ENCODE measurements at places on chromosomes 7 and 10.

GRCh38 chr7:867001-867405 is 9.4 kb upstream of the GET4 start:
- no peak for DNase-seq

GRCh38 chr7:29883462-29884398 is 77.4 kb downstream of the WIPF3 start:
- no peak for DNase-seq

GRCh38 chr10:48358162-48358561 is 51.7 kb downstream of the MAPK8 start:
- no peak for DNase-seq

DNA sequence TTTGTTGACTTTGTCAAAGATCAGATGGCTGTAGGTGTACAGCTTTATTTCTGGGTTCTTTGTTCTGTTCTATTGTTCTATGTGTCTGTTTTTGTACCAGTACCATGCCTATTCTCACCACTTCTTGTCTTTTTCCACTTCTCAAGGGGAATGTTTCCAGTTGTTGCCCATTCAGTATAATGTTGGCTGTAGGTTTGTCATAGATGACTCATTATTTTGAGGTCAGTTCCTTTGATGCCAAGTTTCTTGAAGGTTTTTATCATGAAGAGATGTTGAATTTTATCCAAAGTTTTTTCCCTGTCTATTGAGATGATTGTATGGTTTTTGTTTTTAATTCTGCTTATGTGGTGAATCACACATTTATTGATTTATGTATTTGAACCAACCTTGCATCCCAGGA is 216.7 kb upstream of the RNF32 start:
- DNase-seq = no peak

GRCh38 chr10:44660271-44660670 is 250.9 kb upstream of the TMEM72 start:
- no peak for DNase-seq

- DNase-seq = no peak
Observed at GRCh38 chr7:117672453-117672852, 192.6 kb downstream of the CFTR start.

DNA sequence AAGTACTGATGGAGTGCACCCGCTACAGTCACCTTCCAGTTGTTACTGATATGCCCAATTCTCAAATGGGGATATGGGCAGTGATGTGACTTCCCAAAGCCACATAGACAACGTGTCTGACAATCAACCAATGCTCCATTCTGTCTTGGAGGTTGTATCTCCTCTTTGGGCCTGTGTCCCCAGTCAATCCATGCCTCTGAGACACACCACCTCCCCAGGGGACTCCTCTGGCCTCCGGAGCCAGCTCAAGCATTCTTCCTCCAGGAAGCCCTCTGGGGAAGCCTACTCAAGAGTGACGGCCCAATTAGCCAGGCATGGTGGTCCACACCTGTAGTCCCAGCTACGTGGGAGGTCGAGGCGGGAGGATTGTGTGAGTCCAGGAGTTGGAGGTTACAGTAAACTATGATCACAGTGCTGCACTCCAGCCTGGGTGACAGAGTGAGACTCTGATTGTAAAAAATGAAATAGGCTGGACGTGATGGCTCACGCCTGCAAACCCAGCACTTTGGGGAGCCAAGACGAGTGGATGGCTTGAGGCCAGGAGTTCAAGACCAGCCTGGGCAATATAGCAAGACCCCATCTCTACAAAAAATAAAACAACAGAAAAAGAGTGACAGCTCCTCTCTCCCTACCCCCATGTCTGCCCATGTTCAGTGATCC is 99.5 kb upstream of the TNRC18 start:
- no peak for DNase-seq

DNA sequence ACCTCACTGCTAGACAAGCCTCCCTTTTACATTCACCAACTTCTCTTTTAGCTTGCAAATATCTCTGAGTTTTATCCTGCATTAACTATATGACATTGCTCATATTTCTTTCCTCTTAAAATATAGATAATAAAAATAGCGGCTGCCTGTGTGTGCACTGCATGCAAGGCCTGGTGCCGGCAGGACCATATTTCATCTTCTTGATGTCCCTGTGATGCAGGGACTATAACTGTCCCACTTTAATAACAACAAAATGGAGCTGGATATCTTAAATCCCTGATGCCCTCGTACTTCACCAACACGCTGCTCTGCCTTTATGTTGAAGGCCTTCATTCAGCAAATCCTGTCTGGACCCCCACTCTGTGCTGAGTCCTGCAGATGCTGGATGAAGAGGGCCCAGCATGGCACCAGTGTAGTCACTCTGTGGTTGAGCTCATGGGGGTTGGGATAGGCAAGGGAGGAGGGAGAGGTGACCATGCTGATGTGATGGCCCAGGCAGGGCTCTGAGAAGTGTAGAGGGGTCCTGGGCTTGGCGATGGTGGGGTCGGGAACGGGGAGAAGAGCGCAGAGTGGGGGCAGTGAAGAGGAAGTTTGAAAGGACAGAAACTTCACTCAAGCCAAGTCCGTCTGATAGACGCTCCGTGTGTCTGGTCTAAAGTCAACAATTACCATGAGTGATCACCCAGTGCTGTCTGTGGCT is 40.4 kb downstream of the C10orf90 start:
- DNase-seq = no peak

GRCh38 chr7:149875396-149875795 is 1.6 kb downstream of the ATP6V0E2 start:
- no peak for DNase-seq

GRCh38 chr7:92417913-92418312 is 29.4 kb upstream of the GATAD1 start:
- no peak for DNase-seq

GRCh38 chr10:114556236-114557122 is 101.6 kb downstream of the ABLIM1 start:
- DNase-seq = no peak

- DNase-seq = no peak
Observed at GRCh38 chr7:88772776-88773175, 13.3 kb downstream of the ZNF804B start.

DNA sequence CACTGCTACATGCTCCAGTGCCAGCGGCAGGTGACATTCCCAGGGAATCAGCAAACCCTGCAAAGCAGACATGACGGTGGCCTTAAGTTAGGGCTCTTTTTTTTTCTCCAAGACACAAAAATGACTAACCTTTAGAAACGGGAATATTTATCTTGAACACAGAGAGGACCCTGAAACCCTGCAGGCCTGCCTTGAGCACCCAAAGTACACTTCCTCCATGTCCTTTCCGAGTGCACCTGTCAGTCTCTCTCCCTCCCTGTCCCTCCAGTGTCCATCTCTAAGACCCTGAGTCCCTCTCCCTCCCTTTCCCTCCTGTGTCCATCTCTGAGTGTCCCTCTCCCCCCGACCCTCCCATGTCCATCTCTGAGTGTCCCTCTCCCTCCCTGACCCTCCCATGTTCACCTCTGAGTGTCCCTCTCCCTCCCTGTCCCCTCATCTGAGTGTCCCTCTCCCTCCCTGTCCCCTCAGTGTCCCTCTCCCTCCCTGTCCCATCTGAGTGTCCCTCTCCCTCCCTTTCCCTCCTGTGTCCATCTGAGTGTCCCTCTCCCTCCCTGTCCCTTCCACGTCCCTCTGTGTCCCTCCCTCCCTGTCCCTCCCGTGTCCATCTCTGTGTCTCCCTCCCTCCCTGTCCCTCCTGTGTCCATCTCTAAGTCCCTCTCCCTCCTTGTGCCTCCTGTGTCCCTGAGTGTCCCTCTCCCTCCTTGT is 51.2 kb upstream of the CAMK2B start:
- no peak for DNase-seq

- no peak for DNase-seq
Observed at GRCh38 chr7:66335318-66335717, 130.2 kb downstream of the TPST1 start.

- no peak for DNase-seq
Observed at GRCh38 chr7:117066668-117067067, 113.4 kb downstream of the ST7 start.

DNA sequence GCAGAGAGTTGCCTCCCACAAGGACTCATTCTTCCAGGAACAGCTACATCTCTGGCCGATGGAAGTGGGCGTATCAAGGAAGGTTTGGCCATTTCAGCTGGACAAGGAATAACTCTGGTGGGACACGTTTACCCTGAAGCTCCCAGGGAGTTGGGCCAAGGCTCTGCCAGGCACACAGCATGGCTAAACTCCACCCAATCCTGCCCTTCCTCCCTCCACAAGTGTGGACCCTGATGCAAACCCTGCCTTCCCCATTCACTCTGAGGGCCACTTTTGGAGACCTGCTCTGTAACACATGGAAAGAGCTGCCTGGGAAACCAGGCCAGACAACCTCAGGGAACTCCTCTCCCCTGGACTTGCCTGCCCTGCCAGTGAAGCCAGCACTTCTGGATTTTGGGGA is 407.8 kb upstream of the FOXK1 start:
- no peak for DNase-seq

GRCh38 chr10:99941942-99942820 is 67.6 kb downstream of the DNMBP start:
- no peak for DNase-seq

DNA sequence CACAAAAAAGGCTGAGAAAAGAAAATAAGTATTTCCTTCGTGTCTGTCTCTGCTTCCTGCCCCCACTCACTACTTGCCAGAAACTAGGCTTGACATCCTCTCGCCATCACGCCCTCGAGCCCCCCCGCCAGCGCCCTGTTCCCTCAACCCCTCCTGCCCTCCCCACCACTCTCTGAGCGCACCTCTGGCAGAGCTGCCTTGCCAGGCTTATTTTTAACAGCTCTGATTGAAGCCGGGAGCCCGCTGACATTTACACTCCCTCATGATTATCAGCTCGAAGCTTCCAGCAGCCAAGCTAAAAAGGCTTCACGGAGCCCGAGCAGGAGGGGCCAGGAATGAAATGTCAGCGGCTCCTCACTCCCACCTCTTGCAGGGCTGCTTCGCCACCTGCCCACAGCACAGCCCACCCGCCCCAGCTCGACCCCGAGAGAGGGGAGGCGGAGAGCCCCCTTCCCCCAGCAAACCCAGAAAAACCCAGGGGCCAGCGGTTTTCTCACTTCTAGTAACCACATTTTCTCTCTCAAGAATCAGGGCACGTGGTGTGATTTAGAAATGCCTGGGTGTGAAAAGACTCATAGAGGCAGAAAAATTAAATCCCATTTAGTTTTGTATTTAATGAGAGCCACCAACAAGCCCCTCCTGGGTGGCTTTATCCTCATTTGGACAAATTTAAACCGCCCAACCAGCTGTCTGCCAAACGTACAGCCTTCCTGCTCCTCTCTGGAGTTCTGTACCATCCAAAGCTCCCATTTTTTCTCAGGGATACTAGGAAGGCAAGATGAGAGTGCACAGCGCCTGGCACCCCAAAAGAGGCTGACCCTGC is 89.3 kb downstream of the SLIT1 start:
- DNase-seq = no peak

DNA sequence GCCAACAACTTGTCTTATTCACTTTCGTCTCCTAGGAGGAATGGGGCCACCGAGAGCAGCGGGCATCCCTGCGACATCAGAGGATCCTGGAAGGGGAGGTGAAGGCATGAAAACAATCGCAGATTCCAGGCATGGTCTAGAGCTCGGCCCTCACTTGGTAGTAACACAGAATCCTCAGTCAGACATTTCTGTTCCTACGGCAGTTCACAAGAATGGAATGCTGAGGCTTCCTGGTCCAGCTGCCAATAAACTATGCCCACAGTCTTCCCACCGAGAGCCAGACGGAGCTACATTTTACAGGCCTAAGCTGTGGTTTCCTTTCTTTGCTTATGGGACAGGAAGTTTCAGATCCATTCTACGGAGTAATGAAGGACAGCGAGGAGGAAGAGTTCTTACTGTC is 75.8 kb downstream of the OR13A1 start:
- no peak for DNase-seq

GRCh38 chr10:114816308-114816707 is 5.3 kb upstream of the FHIP2A start:
- DNase-seq = no peak

DNA sequence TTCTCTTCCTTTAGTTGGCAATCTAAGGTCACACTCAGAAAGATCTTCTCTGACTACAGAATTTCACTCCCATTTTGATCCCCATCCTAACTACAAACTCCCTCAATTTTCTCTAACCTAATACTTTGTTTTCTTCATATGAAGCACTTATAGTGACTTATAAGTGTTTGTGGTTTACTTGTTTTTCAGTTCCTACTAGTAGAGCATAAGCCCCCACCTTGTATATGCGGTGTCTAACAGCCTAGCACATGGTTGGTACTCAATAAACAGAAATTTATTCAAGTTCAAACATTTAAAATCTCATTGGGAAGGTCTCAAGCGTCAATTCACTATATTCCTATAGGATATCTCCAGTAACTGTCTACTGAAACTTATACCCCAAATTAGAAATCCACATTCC is 35.2 kb downstream of the ANKRD26 start:
- no peak for DNase-seq

DNA sequence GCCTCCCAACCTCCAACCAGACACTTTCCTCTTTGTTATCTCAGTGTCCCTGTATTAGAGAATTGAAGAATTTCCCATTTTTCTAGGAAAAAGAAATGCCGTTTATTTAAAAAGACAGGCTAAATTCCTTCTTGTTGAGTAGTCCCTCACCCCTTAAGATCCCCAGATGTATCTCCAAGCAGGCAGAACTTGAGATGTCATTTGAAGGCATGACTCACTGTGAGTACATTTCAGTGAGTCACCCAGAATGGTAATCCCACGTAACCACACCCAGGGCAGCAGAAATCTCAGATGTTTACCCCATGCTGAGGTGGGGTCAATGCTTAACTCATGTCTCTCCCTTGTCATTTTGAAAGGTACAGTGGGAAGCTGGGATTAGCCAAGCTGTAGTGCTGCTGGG is 4.4 kb downstream of the ZNF655 start:
- no peak for DNase-seq

DNA sequence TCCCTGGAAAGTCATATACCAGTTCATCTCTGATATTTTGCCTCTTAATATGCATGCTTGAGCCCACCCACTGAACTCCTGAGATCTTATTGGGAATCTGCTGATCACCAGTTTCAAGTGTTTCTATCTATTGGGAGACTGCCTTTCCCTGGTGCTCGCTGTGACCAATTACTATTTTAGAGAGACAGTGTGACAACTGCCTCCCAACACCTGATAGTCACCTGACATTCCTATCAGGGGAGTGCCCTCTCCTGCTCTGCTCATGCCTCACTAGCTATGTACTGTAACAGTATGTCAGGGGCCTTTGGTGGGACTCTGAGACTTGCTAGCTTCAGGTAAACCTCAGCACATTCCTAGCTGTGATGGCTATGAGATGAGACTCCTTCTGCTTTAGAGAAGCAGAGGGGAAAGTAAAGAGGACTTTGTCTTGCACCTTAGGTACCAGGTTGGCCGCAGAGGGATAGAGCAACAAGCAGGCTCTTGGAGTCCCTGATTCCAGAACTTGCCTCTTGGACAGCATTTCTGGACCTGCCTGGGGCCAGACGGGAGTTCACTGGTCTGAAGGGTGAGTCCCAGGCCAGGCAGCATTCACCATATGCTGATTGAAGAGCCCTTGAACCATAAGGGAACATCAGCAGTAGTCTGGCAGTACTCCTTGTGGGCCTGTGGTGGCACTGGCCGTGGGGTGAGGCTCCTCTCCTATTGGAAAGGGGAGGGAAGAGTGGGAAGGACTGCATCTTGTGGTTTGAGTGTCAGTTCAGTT is 34.4 kb upstream of the ARHGAP12 start:
- no peak for DNase-seq

Measured in stimulated activated CD4-positive, alpha-beta T cell treated with anti-CD3 and anti-CD28 coated beads, Interleukin-1b, Interleukin-23, amount 100 ng/mL, for 1 hour (primary cell).